ENCODE measurements at places on chromosomes 3 and 15. TPM values are rescaled to one million over a fixed set of nuclear protein-coding genes. Genes with fewer than 3 reads are reported as not detected.

GRCh38 chr3:149947231-149947630 lies 23.5 kb downstream of the PFN2 start:
- DNase-seq = no peak

DNA sequence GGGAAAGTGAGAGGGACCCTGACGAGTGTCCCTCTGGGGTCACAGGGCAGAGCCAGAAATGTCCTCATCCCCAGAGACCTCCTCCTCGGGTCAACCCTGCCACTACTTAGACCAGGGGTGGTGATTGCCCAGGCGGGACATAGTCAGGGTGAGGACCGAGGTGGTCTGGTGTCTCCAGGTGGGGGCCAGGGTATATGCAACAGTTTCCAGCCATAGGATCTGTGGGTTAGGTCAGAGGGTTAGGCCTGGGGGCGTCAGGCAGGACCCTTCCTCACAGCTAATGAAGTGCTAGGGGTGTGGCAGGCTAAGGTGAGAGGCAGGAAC lies 22.3 kb upstream of the FBLN2 start:
- no peak for DNase-seq

DNA sequence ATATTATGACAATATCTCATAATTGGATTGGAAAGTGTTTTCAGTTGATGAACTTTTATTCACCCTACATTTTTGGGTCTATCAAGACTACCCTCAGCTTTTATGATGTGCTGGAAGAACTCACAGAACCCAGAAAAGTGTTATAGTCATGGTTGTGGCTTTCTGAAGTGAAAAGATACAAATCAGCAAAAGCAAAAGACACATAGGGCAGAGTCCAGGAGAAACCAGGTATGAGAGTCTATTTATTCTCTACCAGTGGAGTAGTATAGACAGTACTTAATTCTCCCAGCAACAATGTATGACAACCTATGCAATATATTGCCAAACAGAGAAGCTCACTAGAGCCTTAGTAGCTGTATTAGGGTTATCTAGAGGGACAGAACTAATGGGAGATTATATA lies 280.4 kb upstream of the TTC14 start:
- no peak for DNase-seq

GRCh38 chr3:86989611-86990010 lies 1.3 kb downstream of the VGLL3 start:
- no peak for DNase-seq

GRCh38 chr15:41975669-41976068 lies 3.3 kb upstream of the EHD4 start:
- no peak for DNase-seq

DNA sequence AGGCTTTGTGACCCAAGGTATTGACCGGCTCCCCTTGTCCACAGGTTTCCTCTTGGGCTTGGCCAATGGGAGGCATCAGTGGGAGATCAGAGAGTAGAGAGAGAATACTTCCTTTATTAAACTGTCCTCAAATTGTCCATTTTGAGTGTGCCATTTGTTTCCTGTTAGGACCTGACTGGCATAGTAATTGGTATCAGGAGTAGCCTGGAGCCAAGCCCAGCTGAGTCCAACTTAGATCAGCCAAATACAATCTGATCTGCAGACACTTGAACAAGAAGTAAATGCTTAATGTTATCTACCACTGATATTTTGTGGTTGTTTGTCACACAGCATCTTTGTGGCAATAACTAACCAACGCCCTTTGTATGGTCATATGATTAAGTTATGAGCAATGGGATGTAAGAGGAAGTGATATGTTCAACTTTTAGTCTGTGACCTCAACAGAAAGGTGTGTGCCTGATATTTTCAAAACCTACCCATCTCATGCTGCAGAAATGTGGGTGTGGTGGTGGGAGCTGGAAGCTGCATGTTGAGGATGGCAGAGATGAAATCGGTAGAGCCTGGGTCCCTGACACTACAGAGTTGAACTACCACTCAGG lies 13.3 kb downstream of the MYD88 start:
- no peak for DNase-seq

GRCh38 chr15:59953392-59953883 lies 50.7 kb upstream of the FOXB1 start:
- no peak for DNase-seq

- no peak for DNase-seq
These were observed 1.3 kb upstream of the SRP14 start for GRCh38 chr15:40040293-40040635.

GRCh38 chr3:184449161-184449515 lies 69.3 kb downstream of the CHRD start:
- DNase-seq = no peak

- DNase-seq = no peak
These were observed 241.9 kb downstream of the IL20RB start for GRCh38 chr3:137199678-137200077.

- DNase-seq = no peak
These were observed 46.8 kb upstream of the ZCWPW2 start for GRCh38 chr3:28301688-28302087.

DNA sequence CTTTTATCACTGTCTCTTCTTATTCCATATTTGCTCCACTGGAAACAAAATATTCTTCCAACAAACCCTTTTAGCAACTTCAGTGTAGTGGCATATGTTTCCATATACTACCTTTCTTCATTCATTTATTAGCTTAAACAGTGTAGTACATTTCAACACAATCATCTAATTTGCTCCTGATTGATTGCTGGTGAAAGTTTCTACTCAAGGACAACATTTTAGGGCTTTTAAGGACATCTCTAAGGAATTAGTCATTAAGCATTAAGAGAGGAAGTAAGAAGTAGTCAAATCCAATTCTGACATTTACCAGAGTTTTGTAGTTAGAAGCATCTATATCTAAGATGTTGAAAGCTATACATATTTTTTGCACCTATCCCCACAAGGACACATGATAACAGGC lies 55.8 kb downstream of the RSRC1 start:
- DNase-seq = no peak

- DNase-seq = no peak
These were observed 48.1 kb downstream of the SH3BP5 start for GRCh38 chr3:15284121-15284889.

DNA sequence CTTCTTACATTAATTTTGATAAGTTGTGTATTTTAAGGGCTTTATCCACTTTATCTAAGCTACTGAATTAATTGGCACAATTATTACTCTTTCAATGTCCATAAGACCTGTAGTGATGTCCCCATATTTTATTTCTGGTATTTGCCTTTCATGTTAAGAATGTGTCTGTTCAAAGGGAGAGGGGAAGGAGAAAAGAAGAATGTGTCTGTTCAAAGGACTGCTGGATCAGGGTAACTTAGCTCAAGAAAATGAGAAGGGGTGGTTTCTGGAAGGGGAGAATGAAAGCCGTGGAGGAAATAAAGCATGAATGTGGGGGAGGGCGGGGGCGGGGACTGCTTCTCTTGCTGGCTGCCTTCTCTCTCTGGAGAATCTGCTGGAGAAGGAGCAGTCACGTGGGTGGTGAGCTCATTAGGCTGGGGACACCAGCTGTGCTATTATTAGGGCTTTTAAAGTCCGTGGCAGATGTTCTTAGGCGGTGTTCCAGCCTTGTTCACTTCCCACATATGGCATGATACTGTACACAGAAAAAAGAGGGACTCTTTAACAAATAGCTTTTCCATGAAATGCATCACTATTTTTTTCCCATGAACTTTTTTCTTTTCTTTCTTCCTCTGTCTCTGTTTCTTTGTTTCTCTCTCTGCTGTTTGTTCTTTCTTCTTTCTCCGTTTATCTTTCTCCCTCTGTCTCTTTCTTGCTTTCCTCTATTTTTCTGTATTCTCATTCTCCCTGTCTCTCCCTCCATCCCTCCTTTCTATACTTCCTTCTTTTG lies 63.7 kb upstream of the ULK4 start:
- peak; percentile 86 for DNase-seq

DNA sequence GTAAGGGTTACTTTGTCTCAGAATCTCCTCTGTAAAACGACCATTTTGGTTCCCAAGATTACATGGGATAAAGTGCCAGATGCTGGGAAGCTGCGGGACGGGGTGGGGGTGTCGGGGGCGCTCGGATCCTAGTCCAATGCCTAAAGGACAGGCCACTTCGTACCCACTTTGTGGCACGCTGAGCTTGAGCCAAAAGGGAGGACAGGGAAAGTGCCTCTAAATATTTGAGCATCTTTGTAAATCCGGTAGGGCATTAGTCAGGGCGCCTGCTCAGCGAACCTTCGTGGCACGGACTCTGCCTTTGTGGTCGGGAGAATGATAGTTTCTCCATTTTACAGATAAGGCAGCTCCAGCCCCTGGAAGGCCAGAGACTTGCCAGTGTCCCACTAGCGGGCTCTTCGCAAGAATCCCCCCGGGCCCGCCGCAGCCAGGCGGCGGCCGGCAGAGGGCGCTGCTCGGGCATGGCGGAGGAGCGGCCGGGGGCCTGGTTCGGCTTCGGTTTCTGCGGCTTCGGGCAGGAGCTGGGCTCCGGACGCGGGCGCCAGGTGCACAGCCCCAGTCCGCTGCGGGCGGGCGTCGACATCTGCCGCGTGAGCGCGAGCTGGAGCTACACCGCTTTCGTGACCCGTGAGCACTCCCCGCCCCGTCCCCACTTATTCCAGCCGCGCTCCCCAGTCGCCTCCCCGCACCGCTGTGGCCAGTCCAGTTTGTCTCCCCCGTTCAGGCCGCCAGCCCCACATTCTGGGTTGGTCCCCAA lies 1.8 kb downstream of the RCCD1 start:
- DNase-seq = no peak

GRCh38 chr3:14001136-14001535 lies 121.3 kb upstream of the WNT7A start:
- no peak for DNase-seq

DNA sequence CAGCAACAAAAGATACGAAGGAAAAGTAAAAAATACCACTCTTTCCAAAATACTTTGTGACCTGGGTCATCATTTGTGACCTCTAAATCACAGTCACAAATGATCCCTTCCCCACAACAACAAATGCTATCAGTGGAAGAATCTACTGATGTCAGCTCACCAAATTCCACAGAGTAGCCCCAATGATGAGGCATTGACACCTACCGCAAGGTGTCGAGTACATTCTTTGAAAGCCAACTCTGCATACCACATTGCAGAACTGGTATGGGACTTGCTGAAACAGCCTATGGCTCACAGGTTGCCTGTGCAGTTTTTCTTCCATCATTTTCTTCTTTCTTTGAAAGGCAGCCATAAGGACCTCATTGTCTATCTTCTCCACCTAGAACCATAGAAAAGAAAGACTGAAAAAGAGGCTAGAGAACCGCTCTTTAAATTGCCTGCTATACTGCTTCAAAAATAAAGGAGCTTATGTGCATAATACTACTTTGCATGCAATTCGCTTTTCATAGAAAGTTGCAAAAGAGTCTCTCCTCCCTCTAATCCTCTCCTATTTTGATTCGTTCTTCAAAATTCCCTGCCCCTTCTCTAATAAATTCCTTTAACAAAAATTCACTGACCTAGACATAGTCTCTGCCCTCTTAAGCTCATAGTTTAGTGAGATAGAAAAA lies 21.4 kb upstream of the KPNA1 start:
- DNase-seq = no peak

DNA sequence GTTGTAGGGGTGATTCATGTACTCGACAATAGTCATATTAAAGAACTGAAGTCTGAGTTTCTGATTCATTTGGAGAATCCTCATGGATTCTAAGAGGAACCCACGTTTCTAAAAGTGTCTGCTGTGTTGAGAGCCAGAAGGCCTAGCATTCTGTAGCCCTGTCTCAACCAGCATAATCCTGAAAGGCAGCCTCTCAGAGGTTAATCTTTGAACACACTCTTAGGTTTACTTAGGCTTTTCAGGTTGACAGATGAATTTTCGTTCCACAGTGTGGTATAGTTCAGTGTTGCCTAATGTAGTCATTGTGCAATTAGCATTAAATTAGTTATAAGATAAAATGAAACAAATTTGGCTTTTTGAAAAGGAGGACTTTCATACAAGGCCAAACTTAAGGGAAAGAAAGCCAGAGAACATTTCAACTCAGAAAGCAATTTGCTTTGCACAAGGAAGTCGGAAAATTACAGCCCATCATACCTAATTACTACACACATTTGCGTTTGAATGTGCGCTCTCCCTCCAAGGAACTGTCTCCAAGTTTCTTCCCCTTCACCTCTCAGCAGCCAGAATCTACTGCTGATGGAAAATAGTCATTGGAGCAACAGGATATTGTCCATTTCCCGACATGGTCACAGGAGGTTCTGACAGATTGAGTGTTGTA lies 42.0 kb downstream of the AGBL1 start:
- DNase-seq = no peak

GRCh38 chr15:52200831-52201365 lies 9.7 kb upstream of the GNB5 start:
- no peak for DNase-seq

DNA sequence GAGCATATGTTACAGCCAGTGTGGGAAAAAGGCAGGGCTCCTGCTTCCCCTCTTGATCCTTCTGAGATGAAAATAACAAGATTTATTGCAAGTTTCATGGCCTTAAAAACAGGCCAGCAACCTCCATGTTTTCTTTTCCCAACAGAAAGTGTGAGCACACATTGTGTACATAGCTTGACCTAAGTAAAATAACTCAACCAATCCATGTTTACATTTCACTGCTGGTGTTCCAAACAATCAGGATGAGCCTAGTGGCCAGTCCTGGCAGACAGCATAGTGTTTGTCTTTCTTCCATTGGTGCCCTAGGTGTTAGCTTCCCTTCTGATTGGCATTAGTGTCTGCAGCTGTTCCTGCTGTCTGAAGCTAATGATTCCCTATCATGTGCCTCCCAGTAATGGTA lies 847.7 kb downstream of the EPHA3 start:
- no peak for DNase-seq

- no peak for DNase-seq
These were observed 58.7 kb downstream of the CD200 start for GRCh38 chr3:112391648-112392047.

- no peak for DNase-seq
These were observed 47.3 kb downstream of the TLE3 start for GRCh38 chr15:70050441-70050840.

The FEZF2 gene
- total RNA-seq = not detected

The DUOXA2 gene
- total RNA-seq = 0.32 TPM

The CD86 gene
- total RNA-seq = not detected

The EPHA3 gene
- total RNA-seq = 3.3 TPM

The CCDC9B gene
- 55.8 TPM for total RNA-seq

The MOBP gene
- total RNA-seq = not detected

The UBR1 gene
- 8.2 TPM for total RNA-seq

The MAGI1 gene
- total RNA-seq = 28.4 TPM

The PCOLCE2 gene
- total RNA-seq = 58.1 TPM

The CASR gene
- total RNA-seq = not detected

The ITIH3 gene
- total RNA-seq = 38.3 TPM

The CCK gene
- not detected for total RNA-seq

The KCNMB2 gene
- not detected for total RNA-seq

Data from ascending aorta (tissue), 2 donors.